ENCODE measurements at places on chromosomes 12 and 14.

- no peak for DNase-seq
These were observed 63.0 kb upstream of the BTG1 start for GRCh38 chr12:92208613-92209121.

- no peak for DNase-seq
These were observed 2.8 kb downstream of the TBX5 start for GRCh38 chr12:114403011-114403689.

- no peak for DNase-seq
These were observed 32.2 kb upstream of the BICD1 start for GRCh38 chr12:32074432-32074831.

GRCh38 chr12:102811110-102811737, 105.8 kb downstream of the PAH start:
- DNase-seq = peak; percentile 65

GRCh38 chr12:132078190-132078589, 65.9 kb downstream of the DDX51 start:
- DNase-seq = no peak

DNA sequence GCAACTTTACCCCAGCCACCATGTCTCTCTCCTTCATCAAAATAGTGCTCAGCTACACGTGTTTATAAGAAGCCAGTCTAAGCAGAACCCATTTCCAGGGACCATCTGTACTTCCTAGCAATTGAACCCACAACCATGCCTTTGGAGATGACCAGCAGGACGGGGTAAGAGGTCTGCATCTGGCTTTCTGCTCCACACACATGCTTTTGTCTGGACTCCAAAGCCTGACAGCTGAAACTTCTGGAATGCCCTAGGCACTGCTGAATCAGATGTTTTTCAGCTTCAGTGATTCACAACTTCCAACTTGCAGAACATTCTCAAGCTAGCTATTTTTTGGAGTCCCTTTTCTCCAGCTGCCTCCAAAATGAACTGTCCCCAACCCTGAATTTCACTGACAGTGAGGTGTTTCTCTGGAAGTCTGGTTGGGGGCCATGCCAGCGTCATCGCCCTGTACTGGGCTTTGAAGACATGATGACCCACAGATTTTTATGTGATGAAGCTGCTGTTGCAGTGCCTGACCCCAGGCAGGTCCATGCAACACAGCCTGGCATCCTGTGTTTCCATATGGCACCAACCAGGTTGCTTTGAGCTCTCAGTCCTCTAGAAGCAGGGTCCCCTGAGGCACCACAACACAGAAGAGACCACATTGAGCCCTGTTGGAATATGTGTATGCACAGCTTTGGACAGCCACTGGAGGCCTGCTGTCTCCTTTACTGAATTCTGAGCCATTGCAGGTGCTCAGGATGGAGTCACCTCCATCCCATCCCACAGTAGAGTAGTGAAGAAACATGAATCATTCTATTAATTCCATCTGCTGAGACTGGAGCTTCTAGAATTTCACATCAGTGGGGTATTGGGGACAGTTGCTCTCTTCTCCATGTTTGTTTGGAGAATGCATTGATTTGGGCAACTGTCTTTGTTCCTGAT, 80.2 kb downstream of the NUAK1 start:
- no peak for DNase-seq

- DNase-seq = no peak
These were observed 3.5 kb upstream of the KLRK1 start for GRCh38 chr12:10393291-10393690.

DNA sequence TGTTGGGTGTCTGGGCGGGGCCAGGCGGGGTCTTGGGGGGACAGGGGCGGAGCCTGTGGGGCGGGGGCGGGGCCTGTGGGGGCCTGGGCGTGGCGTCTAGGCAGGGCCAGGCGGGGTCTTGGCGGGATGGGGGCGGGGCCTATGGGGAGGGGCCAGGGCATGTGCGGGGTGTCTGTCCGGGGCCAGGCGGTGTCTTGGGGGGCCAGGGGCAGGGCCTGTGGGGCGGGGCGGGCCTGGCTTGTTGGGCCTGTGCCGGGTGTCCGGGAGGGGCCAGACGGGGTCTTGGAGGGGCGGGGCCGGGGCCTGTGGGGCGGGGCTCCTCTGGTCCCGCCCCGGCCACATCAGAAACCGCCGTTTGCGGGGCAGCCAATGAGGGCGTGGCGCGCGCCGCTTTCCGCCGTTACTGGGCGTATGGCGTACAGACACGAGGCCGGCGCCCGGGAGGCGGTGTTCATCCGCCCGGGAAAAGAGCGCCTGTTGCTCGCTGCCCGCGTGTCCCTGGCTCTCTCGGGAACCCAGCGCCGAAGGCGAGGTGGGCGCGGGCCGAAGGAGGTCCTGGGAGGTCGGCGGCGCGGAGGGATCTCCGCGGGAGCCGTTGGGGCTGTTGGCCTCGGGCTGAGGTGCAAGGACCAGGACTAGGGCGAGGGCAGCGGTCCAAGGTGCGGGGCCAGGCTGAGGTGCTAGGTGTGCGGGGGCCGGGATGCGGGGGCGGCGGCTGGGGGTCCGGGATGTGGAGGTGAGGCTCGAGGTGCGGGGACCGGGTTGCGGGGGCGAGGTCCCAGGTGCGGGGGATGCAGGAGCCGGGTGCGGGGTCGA, at the start of gene PIWIL1:
PIWIL1 (plus strand) TSS at position 400 of the 816 bp plus-strand sequence. CDS start 4,705 bp downstream, outside the sequence.
- DNase-seq = no peak

DNA sequence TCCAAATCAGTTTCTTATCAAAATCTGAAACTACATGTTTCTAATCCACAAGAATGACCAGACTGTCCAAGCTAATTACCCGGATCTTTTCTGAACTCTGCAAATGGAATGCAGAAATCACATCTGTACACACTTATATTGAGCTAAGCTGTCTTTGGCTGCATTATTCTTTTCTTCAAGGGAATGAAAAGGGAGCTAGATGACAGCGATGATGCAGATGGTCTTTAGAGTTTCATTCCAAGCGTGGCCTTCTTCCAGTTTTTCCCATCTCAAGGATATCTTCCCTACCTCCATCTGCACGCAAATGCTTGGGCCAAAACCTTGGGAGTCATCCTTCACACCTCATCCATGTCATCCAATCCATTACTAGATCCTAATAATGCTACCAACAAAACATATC, 12.6 kb downstream of the KCNH5 start:
- no peak for DNase-seq

- DNase-seq = no peak
These were observed 12.1 kb downstream of the CRADD start for GRCh38 chr12:93689076-93689834.

DNA sequence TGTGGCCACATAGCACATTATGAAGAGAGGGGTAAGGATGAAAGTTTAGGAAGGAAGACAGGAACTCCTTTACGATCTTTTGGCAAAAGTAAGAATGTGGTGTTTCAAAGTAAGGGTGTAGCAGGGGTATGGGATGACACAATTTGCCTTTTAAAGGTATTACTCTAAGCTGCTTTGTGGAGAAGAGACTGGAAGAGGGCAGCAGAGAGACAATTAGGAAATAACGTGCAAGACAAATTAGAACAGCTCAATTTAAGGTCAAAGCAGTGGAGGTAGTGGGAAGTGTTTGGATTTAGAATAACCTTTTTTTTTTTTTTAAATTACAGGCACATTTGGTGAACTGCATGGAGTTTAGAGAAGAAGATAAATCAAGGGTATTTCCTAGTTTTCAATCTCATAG, 342.6 kb downstream of the NOVA1 start:
- DNase-seq = peak; percentile 33

- no peak for DNase-seq
These were observed 167.8 kb downstream of the TTC7B start for GRCh38 chr14:90648421-90648820.

DNA sequence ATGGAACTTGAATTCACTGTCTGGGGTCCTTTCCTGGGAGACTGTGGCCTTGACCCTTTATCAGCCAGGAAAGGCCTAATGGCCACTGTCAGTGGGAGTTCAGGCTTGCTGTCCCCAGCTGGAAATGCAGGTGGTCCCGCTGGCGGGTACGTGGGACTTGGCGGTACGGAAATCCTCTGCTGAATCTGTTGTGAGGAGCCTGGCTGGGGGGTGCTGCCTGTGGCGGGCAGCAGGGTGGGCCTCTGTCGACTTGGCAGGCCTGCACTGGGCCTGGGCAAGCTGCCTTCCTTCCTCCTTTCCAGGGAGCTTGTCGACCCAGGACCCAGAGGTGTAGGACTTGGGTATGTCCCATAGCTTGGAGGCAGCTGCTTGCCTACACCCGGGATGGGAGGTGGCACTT, 26.3 kb downstream of the ZFYVE21 start:
- no peak for DNase-seq

DNA sequence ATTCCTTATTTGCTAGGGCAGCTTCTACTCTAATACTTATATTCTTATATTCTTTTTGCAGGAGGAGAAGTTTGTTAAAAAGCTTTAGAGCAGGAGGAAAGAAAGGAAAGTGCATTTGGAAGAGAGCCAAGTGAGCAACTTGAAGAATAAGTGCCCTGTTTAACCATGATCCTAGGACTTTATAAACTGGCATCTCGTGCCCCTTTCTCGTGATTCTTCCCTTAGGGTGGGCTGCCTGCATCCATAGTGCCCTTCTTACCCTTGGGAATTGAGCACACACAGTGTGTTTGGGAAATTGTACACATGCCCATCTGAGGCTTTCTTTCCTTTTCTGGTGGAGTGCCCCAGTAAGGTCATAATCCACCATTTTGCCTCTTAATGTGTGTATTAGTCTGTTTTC, 141.9 kb downstream of the NUBPL start:
- DNase-seq = no peak

DNA sequence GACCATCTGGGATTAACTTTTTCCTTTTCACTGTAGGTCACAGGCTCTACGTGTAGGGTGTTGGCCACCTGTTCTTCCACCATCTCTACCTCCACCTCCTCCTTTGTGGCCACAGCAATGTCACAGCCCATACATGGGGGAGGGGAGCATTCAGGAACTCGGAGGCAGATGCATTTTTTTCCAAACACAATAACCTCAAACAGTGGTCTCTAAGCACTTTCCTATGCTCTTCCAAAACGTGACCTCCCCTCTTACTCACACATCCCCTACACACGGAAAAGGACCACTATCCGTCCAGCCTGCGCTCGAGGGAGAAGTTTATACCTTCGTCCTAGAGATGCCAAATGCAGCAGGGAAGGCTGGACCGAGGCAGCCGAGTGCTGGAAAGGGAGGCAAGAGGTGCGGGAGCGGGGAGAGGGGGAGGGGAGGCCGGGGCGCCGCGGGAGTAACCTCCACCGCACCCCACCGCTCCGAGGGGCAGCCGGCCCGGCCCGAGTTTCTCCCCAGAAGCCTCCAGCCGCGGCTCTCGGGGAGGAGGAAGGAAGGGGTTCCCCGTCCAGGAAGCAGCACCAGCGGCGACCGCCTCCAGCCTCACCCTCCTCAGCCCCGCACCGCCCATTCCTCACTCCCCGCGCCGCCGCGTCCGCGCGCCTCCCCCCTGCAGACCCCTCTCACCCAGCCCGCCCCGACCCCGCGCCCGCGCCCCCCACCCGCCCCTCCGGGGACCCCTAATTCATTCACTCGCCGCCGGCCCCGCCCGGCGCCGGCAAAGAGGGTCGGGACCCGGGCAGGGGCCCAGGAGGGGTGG, 594 bp downstream of the KRAS start:
- no peak for DNase-seq

- no peak for DNase-seq
These were observed 13.5 kb downstream of the C3AR1 start for GRCh38 chr12:8052679-8053078.

DNA sequence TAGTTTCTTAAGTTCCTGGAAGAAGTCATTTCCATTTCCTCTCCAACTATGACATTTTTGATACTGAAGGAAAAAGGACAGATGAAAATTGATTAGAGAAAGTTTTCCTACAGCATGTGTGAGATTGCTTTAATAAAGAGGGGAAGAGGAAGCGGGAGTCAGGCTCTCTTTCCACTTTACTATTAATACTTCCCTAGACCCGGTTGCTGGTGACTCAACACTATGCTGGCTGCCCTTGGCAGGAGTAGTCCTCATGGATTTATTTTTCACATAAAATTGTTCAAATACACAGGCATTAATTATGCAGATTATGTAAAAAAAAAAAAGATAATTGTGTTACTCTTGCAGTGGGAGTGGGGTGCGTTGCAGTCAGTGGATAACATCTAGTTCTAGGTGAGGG, 293.4 kb downstream of the EGLN3 start:
- DNase-seq = no peak

- no peak for DNase-seq
These were observed 206.0 kb downstream of the ADGRD1 start for GRCh38 chr12:131159660-131160059.

DNA sequence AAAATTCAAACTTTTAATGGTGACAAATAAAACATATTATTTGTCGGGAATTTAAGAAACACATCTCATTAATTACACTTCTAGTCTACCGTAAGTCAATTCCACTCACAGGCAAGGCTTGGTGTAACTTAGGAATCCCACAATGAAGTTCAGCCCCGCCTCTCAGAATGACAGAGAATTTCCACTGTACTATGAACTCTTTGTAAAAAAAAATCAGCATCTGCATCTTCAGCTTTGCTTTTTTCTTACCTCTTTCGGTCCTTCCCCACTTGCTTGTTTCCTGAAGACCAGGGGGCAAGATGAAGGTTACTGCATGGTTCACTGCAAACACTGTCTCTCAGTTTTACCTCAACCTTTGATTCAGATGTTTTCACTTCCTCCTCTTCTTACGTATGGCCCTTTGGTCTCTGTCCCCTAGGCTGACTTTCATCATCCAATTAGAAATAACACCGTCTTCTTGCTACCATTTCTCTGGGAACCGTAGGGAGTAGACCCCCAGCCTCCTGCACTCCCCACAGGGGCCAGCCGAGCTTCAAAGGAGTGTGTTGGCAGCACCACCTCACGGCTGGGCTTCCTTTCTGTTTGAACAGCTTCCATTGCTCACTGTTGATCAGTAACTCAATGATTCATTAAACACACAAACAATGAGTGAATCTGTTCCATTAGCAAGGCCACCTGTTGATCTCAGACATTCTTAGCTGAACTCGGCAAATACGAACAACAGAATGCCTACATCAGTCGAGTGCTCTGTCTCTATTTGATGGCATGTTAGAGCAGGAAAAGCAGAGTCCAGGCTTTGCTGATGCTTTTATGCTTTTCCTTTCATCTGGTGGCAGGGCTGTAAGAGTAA, 343.0 kb downstream of the BMP4 start:
- DNase-seq = peak; percentile 40

- no peak for DNase-seq
These were observed 18.9 kb downstream of the DYRK2 start for GRCh38 chr12:67667276-67668073.

DNA sequence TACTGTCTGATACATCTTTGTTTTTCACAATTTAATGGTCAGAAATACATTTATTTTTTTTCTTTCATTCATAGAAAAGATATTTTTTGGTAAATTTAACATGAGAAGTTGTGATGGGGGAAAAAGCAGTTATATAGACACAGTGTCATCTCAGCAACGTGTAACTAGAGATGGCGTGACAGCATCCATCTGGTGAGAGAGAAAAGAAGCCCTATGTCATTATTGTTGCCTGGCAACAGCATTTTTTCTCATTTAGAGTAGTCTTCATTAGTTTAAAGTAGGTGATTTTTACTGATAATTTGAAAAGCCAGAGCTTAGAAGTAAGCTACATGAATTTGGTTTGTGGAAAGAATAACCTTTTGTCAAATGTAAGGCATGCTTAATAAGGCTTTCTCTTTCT, 128.6 kb downstream of the ACSS3 start:
- DNase-seq = peak; percentile 86

Data from NCI-H748 treated with DMSO at 0.1 percent for 48 hours (cell line).